ENCODE measurements at places on chromosomes 4 and X.
A peak's percentile ranks its signal among the peaks of the same experiment; 100 is the strongest.

- DNase-seq: no peak
These were observed 218.7 kb upstream of the NDST4 start for GRCh38 chr4:115332078-115332477.

DNA sequence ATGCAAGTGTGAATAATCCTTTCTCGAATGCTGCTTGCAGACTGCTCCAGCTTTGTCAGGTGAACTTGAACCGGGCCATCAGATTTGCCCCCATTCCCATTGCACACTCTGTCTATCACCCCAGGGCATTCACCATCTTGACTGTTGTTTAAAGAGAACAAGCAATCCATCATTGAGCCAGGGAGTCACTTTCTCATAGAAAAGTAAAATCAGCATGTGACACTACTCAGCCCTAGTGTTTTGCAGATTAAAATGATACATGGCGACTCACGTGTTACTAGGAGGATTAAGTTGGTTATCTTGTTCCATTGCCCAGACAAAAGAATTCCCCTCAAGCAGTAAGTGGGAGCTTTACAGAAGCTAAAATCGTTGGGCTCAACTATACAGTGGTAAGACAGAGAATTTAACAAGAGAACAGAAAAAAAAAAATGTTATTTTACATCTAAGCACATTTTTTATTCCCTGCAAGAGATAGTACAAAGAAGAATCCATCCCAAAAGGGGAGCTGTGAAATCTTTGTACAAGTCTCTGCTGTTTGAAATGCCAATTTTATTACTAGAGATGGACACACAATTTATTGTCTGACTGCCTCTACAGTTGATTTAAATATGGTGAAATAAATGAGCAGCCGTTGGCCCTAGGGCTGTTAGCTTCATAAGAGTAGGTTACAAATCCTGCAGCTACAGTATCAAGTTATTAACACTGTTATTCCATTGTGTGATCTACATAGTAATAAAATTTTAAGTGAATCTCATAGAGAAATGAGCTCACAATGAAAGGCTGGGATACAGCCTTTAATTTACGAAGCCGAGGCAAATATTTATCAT is 67.5 kb downstream of the NEUROG2 start:
- DNase-seq: no peak

DNA sequence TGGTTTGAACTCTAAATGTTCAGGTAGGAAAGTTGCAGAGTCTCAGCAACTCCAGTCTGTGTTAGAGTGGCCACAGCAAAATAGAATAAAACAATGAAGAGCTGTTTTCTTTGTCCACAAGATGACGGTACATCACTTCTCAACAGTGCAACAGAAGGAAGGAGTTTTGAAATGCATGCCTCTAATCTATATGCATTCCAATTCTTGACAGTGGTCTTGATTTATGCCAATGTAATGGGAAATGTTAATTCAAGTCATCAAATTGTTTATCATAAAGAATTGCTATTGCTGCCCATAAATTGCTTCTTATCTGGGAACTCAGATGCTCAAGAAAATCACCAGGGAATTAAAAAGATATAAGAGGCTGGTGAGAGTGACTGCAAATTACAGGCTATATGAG is 195.5 kb upstream of the PRPS2 start:
- DNase-seq: no peak

DNA sequence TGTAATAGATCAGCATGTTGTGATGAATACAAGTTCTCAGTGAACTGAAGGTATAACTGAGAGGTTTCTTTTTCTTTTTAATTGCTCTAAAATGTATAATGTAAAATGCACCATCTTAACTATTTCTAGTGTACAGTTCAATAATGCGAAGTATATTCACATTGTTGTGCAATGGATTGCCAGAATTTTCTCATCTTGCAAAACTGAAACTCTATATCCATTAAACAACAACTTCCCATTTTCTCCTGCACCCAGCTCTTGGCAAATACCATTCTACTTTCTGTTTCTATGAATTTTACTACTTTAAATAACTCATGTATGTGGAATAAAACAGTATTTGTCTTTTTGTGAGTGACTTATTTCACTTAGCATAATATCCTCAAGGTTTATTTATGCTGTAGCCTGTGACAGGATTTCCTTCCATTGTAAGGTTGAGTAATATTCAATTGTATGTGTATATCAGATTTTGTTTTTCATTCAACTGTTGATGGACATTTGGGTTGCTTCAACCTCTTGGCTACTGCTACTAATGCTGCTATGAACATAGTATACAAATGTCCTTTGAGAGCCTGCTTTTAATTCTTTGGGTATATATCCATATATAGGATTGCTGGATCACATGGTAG is 53.5 kb upstream of the NPFFR2 start:
- no peak for DNase-seq

DNA sequence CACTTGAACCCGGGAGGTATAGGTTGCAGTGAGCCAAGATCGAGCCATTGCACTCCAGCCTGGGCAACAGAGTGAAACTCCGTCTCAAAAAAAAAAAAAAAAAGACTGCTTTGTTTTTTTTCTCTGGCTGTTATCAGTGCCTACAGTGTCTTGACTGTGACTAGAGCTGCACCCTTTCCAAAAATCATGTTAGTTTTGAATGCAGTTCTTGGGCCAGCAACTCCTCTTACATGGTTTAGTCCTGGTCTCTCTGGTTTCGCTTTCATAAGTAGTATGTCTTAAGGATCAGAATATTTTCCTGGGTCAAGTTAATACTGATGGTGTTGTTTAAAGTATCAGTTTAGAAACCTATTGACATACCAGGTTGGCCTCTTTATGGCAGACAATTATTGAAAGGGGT is 34.2 kb upstream of the NALF2 start:
- no peak for DNase-seq

GRCh38 chrX:46733226-46733625 is 25.7 kb downstream of the SLC9A7 start:
- no peak for DNase-seq

- DNase-seq: no peak
These were observed 386.1 kb downstream of the NLGN4X start for GRCh38 chrX:5842601-5843000.

DNA sequence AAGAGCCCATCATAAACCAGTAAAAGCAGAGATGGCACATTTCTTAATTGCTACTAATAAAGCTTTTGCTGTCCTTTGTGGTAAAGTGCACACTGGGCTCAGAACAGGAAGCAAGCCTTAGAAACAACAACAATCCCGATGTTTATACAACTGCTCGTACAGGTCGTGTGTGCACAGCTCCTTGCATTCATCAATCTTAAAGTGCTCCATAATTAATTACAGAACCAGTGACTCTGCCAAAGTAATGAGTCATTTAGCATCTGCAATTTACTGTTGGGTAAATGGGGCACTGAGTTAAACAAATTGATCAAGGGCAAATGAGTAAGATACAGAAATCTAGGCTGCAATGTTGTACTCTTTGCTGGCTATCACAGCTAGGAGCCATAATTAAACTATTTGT is 61.3 kb upstream of the TXK start:
- peak; percentile 39 for DNase-seq

GRCh38 chr4:123777373-123777772 is 380.8 kb downstream of the SPRY1 start:
- no peak for DNase-seq

GRCh38 chr4:41443340-41444079 is 94.4 kb upstream of the LIMCH1 start:
- no peak for DNase-seq

DNA sequence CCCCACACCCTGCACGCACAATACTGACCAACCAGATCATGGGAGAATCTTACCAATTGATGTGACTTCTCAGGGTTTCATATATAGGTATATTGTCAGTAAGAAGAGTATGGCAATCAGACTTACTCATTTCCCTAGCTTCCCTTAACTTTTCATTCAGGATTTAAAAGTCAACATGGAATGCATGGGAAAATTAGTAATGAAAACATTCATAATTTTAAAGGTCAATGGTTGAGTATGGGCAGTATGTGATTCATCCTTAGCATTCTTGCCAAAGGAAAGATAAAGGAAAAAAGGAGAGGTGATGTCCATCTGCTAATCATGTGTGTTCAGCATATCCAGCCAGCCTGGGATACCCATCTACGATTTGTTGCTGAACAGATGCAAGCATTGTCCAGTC is 4.0 kb downstream of the DIPK2B start:
- DNase-seq: no peak

DNA sequence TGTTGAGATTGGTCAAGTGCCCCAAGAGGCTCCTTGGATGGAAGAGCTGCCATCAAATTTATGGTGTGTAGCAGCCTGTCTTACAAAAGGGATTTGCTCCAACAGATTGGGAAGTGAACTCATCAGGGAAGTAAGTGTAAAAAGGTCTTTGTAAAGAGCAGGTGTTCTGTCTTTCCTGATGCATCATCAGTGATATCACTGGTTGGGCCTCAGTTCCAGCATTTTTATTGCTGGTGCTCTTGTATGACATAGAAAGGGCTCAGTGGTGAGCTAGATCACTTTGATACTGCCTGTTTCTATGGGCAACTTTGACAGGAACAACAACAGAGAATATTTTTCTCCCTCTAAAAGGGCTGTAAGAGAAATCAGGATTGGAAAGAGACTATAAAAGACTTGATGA is 8.7 kb upstream of the GABRE start:
- no peak for DNase-seq

GRCh38 chr4:148634476-148634875 is 192.3 kb upstream of the NR3C2 start:
- DNase-seq: no peak

DNA sequence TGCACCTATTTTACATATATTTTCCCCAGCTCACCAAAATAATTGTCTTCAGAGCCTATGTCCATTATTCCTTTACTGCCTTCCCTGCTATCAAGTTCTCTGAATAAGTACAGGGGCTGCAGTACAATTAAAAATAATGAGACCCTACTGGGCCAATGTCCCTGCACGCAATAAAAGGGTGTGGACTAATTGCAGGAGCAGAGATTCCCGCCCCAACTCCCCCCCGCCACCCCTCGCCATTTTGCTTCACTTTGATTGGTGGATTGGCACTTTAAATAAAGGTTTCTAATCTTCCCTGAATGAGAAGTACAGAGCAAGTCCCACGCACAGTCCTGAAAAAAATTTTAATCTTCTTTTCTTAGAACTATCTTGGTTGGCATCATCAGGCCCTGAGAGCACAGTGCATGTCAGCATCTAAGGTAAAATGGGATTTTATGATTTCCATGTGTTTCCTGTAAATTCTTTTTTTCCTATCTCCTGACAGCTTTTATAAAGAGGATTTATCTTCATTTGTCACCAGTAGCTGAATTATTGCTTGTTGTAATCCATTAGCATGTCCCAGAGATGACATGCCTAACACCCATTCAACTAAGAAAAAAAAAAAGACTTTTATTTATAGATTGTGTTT is at the start of gene AMBN:
AMBN (plus strand) TSS at position 302 of the 628 bp plus-strand sequence; CDS start at position 405, 103 bp downstream.
- DNase-seq: no peak

DNA sequence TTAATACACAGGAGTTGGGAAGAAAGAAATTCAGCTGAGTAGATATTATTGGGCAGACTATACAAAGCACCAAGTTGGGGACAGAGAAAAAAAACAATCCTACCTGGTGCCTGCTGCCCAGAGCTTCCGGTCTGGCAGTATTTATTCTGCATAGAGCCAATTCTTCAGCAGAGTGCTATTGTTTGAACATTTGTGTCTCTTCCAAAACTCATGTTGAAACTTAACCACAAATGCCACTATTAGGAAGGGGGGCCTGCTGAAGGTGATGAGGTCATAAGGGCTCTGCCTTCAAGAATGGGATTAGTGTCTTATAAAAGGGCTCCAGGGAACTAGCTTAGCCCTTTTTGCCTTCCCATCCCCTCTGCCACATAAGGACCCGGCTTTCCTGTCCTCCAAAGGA is 136.2 kb downstream of the EVC2 start:
- no peak for DNase-seq

DNA sequence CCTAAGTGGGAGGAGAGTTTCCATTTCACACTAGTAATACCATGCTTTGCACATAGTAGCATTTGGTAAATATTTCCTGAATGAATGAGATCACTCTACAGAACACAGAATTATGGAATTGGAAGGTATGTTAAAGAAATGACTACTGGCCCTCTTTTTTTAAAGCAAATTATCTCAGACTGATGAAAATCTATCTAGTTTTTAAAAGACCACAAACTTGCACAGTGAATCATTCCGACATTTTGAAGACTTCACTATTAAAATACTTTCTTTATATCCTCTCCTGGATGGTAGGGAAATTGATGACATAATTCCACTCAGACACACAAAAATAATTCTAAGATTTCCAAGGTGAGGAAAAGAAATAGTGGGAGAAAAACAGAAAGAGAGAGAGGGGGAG is 68.4 kb upstream of the ETNPPL start:
- no peak for DNase-seq

- no peak for DNase-seq
These were observed 703.6 kb upstream of the FAM241A start for GRCh38 chr4:111441687-111442086.

GRCh38 chr4:15118292-15118691 is 116.0 kb downstream of the CPEB2 start:
- no peak for DNase-seq

DNA sequence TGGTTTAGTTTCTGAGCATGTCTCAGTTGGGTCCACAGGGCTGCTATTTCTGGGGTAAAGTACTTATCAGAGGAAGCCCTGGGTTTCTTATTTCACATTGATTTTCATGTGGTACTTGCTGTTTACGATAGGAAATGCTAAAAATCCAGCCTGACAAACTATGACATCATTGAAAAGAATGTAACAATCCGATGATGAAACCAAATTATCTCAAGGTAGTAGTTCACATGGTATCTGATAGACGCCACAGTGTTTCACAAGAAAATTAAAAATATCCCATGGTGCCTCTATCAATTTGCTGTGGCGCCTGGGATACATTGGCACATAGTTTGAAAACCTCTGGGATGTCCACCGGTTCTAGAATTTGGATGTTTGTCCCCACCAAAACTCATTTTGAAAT is 418.9 kb upstream of the RPS6KA3 start:
- no peak for DNase-seq

DNA sequence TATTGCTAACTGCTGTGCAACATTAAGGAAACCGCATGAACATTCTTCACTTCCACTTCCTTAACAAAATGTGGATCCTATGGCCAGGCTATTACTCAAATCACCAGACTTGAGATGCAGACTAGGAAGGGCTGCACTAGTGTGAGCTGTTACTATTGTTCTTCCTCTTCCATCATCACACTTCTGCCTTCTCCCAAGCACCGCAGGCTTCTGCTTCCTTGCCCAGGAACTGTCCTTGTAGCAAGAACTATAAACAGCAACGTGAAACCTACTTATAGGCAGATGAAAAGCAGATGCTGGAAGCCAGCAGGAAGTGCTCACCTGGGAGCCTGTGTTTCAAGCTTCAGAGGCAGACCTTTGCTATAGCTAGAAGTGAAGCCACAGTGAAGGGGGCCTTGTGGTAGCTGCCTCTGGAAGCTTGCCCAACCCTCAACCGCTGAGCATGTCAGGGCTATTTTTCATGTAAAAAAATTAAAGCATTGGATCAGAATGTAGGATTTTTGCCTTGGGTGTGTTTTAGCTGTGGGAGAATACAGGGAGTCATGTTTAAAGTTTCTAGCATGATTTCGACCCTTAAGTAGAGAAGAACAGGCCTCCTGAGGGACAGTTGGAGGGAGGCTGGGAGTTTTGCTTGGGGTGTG is 43.9 kb downstream of the CLNK start:
- DNase-seq: no peak

- DNase-seq: peak; percentile 56
These were observed 716 bp downstream of the KIT start for GRCh38 chr4:54658252-54659093.
